ENCODE measurements at places on chromosomes 2 and 18.

GRCh38 chr18:54981076-54981475 lies 21.8 kb upstream of the CCDC68 start:
- no peak for DNase-seq

- no peak for DNase-seq
Observed at GRCh38 chr18:45423659-45424058, 191.6 kb upstream of the SLC14A2 start.

DNA sequence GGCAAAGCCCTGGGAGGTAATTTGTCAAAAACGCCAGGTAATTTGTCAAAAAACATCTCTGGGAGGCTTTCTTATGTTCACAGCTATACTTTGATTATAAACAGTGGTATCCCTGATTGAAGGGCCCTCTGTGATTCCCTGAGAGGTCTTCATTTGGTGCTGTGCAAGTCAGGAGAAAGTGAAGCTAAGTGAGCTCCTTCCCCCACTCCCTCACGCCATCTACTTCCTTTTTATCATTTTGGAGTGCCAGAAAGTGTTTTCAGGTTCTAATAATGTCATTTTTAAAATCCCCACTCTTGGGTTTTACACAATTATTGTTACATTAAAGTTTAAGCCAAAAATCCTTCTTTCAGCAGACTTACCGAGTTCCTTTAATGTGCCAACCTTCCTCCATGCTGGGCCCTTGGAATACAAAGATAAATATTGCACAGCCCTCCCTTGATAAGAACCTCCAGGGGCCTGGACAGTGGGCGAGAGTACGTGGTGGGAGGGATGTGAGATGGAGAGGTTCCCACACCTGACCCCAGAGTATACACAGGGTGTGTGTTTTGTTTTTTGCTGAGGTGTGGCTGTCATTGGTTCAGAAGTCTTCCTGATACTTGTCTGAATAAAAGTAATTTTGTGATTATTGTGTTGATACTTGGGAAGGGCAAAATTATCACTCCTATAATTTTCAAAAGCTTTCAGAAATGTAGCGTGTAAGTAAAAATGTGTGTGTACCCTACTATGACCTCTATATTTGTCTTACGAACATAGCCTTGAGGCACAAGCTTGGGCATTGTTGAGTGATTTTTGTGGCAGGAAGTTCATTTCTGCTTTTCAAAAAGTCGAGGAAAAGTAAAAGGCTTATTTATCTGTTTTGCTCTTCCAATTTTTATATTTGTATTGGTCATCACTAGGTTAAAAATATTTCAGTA lies 8.2 kb downstream of the MAPRE2 start:
- no peak for DNase-seq

DNA sequence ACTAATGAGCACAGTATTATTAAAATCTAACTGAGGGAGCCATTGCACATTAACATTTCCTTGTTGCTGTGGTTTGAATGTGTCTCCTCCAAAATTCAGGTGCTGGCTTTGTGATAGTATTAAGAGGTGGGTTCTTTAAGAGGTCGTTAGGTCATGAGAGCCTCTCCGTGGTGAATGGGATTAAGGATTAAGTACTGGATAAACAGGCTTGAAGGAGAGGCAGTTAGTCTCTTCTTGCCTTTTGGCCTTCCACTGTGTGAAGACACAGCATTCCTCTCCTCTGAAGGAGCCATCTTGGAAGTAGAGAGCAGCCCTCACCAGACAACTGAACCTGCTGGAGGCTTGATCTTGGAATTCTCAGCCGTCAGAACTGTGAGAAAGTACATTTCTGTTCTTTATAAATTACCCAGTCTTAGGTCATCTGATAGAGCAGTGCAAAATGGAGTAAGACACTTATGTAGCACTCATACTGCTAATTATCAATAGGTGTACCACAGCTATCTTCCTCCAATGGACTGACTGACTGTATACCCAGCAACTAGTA lies 182.7 kb downstream of the MYO3B start:
- no peak for DNase-seq

DNA sequence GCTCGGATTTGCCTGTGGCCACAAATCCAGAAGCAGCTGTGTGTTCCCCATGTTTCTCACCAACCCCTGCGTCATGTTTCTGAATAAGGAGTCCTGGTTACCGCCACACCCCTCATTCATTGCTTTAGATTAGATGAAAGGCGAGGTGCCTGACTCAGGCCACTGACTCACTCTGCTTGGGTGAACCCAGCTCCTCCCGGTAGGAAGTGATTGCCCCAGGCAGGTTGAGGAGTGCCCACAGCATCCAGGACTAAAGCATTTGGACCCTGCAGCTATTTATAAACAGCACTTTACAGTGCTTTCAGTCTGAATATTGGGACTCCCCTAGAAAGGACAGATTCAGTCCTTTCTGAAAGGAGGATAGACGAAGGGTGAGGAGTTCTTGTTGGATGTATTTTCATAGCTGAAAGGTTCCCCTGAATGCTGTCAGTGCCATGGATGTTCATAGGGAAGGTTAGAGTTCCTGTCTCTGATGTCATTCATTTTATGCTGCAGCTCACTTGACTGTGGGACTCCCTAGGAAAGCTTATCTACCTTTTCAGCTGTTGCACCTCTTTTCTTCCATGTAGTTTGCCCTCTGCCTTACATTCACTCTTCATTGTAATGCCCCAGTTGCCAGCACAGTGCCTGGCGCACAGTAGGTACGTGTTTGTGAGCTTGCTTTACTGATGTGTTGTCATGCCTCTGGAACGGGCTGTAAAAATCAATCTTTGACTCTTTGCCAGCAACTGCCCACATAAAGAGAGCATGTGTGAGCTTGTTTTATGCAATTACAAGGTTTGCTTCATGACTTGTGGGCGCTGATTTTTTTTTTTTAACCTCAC lies 14.9 kb downstream of the ITGA6 start:
- peak; percentile 32 for DNase-seq

- no peak for DNase-seq
Observed at GRCh38 chr2:85281553-85281952, 46.2 kb downstream of the TGOLN2 start.

- DNase-seq = no peak
Observed at GRCh38 chr2:82507657-82508056, 1951.4 kb downstream of the SUCLG1 start.

GRCh38 chr18:23059541-23060465 lies 75.5 kb upstream of the CABLES1 start:
- no peak for DNase-seq

GRCh38 chr2:86193901-86194567 lies 1.2 kb downstream of the IMMT start:
- DNase-seq = no peak

DNA sequence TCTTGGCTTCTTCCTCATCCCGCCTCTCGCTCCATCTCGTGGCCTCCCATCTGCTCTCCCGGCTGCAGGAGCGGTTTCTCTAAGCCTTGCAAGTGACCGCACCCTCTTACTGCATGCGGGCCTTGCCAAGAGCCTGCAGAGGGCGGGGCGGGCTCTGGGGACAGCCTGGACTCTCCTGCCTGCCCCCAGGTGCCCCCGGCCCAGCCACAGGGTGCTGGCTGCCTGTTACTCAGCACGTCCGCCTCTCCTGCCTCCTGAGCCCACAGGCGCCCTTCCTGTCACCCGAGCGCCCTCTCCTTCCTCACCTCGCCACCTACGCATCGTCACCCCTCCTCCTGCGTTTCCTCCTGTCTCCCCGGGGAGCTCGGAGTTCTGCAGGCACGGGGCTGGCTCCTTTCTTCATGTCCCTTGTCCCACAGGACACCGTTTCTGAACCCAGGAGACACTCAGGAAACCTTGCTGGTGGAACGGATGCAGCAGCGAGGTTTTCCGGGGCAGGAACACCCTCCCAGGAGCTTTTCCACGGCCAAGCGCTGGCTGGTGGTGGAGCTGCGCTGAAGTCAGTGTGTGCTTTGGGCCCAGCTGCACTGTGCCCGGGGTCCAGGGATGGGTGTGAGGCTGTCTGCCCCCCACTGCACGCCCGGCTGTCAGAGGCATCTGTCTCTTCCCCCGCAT lies 28.5 kb downstream of the HPCAL1 start:
- peak; percentile 66 for DNase-seq

GRCh38 chr2:121860033-121860757 lies 104.7 kb downstream of the TSN start:
- DNase-seq = no peak
